ENCODE measurements at places on chromosomes 12 and 14. TPM values are rescaled to one million over a fixed set of nuclear protein-coding genes. Genes with fewer than 3 reads are reported as not detected.

GRCh38 chr12:3965046-3965445, 91.8 kb upstream of the PARP11 start:
- no peaks in the 10 kb centered on the region for H3K4me1 ChIP-seq
- H3K36me3 ChIP-seq = no peaks in the 10 kb centered on the region
- no peak overlapping the region for H3K4me3 ChIP-seq
- H3K27me3 ChIP-seq = no peaks in the 10 kb centered on the region
- no peak overlapping the region for H3K27ac ChIP-seq

DNA sequence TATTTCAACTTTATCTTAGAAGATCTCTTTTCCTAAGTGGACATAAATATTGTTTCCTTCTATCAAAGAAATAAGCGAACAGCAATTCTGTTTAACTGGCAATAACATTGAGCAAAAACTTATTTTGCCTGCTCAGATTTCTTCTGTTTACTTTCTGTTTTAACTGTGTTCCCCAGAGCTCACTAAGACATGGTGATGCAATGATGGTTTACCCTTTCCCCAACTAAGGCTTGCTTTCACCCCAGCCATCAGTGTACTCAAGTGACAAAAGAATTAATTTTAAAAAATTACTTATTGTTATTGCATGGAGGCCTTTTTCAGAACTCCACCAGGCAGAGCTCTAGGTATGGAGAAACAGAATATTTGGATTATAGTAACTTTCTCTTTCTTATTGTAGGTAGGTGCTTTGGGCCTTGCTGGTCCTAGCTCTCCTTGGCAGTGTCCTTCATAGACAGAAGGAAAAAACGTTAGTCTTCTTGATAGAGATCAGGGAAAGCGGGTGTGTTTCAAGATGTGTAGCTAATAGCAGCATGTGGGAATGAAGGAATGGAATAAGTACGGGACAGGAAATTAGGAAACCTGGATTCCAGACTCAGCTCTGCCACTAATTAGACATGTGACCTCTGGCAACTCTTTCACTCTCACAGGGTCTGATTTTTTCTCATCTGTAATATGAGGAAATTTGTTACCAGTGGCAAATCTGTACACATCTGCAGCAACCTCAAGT, 14.6 kb upstream of the DDHD1 start:
- no peak overlapping the region for H3K27ac ChIP-seq
- no peaks in the 10 kb centered on the region for H3K27me3 ChIP-seq
- no peak overlapping the region for H3K4me3 ChIP-seq
- no peak for DNase-seq

GRCh38 chr14:98325761-98326160, 946.2 kb downstream of the BCL11B start:
- H3K36me3 ChIP-seq = no peaks in the 10 kb centered on the region
- H3K27ac ChIP-seq = no peak overlapping the region
- H3K4me1 ChIP-seq = no peaks in the 10 kb centered on the region
- no peaks in the 10 kb centered on the region for H3K27me3 ChIP-seq

- H3K27ac ChIP-seq = no peak overlapping the region
- no peak overlapping the region for H3K4me3 ChIP-seq
- DNase-seq = no peak
- H3K4me1 ChIP-seq = no peaks in the 10 kb centered on the region
- H3K36me3 ChIP-seq = no peaks in the 10 kb centered on the region
- H3K27me3 ChIP-seq = no peaks in the 10 kb centered on the region
Measured at GRCh38 chr12:127052511-127053232, 1214.3 kb upstream of the TMEM132C start.

DNA sequence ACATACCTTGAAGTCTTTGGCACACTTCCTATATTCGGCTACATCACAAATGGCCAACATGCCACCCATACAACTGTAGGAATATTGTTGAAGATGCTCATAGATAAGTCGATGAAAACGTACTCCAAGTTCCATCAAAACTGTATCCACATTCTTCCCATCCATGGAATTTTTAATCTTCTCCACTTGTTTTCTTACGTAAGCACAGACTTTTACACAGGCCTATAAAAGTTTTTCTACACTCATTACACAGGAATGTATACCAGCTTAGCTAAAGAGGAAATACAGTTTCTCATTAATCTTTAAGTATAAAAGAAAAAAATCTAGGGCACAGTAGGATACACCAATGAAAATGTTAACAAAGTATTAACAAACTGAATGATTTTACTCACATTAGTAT, 59.1 kb downstream of the EXOC5 start:
- H3K4me3 ChIP-seq = no peak overlapping the region
- no peak for DNase-seq
- peaks cover 40% of the 10 kb centered on the region for H3K36me3 ChIP-seq
- H3K27me3 ChIP-seq = no peaks in the 10 kb centered on the region

DNA sequence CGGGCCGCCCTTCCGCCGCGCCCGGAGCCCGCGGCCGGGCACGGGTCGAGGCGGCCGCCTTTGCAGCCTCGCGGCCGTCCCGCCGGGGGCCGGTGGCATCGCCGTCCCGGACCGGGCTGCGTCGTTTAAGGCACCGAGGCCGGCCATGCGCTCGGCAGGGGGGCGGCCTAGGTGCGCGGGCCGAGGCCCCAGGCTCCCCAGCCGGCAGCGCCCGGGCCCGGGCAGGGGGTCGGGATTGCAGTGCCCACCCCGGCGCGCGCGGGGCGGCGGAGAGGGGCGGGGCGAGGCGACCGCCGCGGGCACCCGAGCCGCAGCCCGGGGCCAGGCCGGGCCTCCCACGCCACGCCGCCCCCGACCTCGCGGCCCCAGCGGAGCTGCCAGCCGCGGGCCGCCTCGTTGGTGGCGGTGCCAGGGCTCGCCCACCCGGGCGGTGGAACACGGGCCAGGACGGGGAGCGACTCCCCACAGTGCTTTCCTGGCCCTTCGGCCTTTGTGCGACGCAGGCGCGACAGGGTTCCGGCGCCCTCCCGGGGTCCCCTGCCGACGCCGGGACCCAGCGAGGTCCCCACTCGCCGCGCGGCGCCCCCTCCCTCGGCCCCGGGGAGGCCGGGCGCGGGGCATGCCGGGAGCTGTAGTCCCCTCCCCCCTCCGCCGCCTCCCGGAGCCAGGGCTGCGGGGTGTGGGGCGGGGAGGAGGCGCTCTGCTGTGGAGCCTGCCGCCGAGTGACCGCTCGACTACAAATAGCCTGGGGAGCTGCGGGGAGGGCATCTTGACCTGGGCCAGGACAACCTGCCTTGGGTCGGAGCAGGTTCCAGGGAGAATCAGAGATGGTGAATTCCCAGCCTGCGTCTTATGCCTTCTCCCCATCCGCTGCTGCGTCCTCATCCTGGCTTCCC, 769 bp downstream of the FKBP4 start:
- peaks cover 42% of the 10 kb centered on the region for H3K36me3 ChIP-seq
- H3K4me3 ChIP-seq = peak overlapping the region; percentile 96
- no peaks in the 10 kb centered on the region for H3K4me1 ChIP-seq
- H3K27me3 ChIP-seq = no peaks in the 10 kb centered on the region
- no peak overlapping the region for H3K27ac ChIP-seq

GRCh38 chr14:99584823-99585222, 19.2 kb downstream of the CCDC85C start:
- no peaks in the 10 kb centered on the region for H3K27me3 ChIP-seq
- no peaks in the 10 kb centered on the region for H3K36me3 ChIP-seq
- H3K4me3 ChIP-seq = no peak overlapping the region
- no peak for DNase-seq
- no peaks in the 10 kb centered on the region for H3K4me1 ChIP-seq
- H3K27ac ChIP-seq = no peak overlapping the region

DNA sequence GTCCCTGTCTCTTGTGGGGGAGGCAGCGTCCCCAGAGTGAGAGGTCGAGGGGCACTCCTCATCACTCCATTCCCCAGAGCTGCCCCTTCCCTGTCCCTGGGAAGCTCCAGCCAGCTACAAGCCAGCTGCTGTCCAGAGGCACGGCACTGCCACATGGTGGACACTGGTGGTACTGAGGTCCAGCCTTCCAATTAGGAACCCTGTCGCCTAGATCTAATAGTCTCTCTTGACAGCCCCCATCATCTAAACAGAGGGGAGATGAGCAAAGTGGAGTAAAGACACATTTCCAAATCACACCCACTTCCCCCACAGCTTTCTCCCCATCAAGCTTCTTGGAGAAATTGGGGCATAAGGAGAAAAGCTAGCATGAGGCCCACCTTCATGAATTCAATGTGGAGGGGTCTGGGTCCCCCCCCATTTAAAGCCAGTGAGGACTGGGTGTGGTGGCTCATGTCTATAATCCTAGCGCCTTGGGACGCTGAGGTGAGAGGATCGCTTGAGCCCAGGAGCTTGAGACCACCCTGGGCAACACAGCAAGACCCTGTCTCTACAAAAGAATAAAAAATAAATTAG, 2.1 kb upstream of the INHBE start:
- no peak overlapping the region for H3K27ac ChIP-seq
- H3K27me3 ChIP-seq = no peaks in the 10 kb centered on the region
- H3K4me3 ChIP-seq = no peak overlapping the region
- H3K36me3 ChIP-seq = no peaks in the 10 kb centered on the region

DNA sequence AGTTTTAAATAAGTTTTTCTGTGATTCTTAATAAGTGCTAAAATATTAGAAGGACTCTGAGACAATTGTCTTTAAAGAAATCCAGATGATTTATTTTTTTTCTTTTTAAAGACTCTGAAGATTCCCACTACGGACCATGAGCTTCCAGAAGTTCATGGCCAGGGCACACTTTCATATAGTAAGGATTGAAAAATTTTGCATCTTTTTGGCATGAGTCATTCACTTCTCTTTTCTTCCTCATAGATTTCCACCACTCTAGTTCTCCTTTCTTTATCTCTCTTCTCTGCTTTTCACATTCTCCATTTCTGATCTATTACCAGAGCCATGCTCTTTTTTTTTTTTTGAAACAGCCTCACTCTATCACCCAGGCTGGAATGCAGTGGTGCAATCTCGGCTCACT, 385.8 kb downstream of the FLRT2 start:
- H3K4me3 ChIP-seq = no peak overlapping the region
- no peak for DNase-seq
- no peak overlapping the region for H3K27ac ChIP-seq
- no peaks in the 10 kb centered on the region for H3K4me1 ChIP-seq
- H3K36me3 ChIP-seq = peaks cover 3% of the 10 kb centered on the region

GRCh38 chr12:56699020-56699661, 11.1 kb upstream of the PTGES3 start:
- no peaks in the 10 kb centered on the region for H3K4me1 ChIP-seq
- no peaks in the 10 kb centered on the region for H3K27me3 ChIP-seq
- H3K4me3 ChIP-seq = no peak overlapping the region
- DNase-seq = no peak
- H3K36me3 ChIP-seq = no peaks in the 10 kb centered on the region
- no peak overlapping the region for H3K27ac ChIP-seq

DNA sequence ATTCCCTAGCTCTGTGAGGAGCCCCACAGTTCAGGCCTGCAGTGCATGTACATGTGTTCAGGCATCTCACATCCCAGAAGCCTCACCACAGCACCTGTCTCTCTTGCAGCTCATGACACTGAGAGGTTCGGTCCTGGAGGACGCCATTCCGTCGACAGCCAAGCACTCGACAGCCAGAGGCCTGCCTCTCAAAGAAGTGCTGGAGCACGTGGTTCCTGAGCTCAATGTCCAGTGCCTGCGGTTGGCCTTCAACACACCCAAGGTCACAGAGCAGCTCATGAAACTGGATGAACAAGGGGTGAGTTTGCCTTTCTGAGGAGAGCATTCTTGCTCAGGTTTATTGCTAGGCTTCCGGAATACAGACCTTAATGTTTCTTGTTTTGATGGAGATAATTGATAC, 308.3 kb upstream of the RGS6 start:
- peaks cover 39% of the 10 kb centered on the region for H3K36me3 ChIP-seq
- no peak overlapping the region for H3K27ac ChIP-seq
- no peaks in the 10 kb centered on the region for H3K27me3 ChIP-seq
- H3K4me1 ChIP-seq = no peaks in the 10 kb centered on the region
- no peak for DNase-seq

- H3K36me3 ChIP-seq = no peaks in the 10 kb centered on the region
- H3K4me1 ChIP-seq = no peaks in the 10 kb centered on the region
- no peak overlapping the region for H3K27ac ChIP-seq
- peak; percentile 96 for DNase-seq
- no peaks in the 10 kb centered on the region for H3K27me3 ChIP-seq
Measured at GRCh38 chr12:52865090-52865944, 16.5 kb upstream of the KRT78 start.

DNA sequence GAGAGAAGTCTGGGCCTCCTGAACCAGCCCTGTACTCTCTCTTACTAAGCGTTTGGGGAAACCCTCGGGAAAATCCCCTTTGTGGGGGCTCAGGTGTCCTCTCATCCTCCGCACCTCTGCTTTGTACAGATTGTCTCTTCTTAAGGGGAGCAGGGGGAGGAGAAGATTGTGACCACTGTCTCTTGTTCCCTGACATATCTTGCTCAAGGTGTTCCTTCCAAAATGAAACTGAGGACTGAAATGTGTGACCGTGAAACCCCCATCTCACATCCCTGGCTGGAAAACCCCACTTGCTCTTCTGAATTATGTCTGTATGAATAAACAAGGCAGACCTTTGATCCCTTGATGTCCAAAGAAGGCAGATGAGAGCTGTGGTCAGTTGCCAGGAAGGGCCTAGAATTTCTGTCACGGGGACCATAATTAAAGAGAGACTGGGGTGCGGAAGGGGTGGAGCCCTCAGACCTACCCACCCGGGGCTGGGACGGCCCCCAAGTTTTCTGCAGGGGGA, 369.8 kb downstream of the AACS start:
- no peaks in the 10 kb centered on the region for H3K27me3 ChIP-seq
- H3K27ac ChIP-seq = no peak overlapping the region

DNA sequence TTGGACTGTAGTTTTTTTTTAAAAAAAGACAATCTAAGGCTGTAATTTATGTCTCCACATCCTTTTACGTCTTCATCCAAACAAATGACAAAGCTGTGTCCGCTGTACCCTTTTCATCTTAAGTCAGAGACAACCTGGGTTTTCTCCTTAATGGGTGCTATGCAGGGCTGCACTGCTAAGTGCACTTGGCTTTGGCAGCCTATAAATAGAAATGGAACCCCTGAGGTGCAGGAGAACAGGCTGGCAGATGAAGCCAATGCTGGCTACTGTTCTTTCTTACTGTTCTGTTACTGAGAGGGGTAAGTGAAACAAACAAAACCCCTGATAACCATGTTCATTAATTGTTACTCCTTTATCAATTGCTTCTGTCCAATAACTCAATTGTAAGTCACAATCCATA, 47.1 kb upstream of the KICS2 start:
- no peak overlapping the region for H3K4me3 ChIP-seq
- H3K27me3 ChIP-seq = no peaks in the 10 kb centered on the region
- no peaks in the 10 kb centered on the region for H3K36me3 ChIP-seq

- peak; percentile 69 for DNase-seq
- H3K27ac ChIP-seq = no peak overlapping the region
- H3K27me3 ChIP-seq = no peaks in the 10 kb centered on the region
- no peaks in the 10 kb centered on the region for H3K4me1 ChIP-seq
- no peaks in the 10 kb centered on the region for H3K36me3 ChIP-seq
Measured at GRCh38 chr14:21825149-21825743, 151.6 kb upstream of the OR4E1 start.

Gene LPAR5
- 0.22 TPM for total RNA-seq

Gene SMAGP
- total RNA-seq = 12.4 TPM

Gene SMCO3
- total RNA-seq = not detected

Gene LRTM2
- total RNA-seq = not detected

Gene LMNTD1
- total RNA-seq = not detected

Gene DIO2
- not detected for total RNA-seq

Gene DDX54
- 83.0 TPM for total RNA-seq

Gene NDUFB1
- total RNA-seq = 147 TPM

Gene NIN
- total RNA-seq = 15.4 TPM

Gene FBLN5
- 1.0 TPM for total RNA-seq

Gene CEP170B
- 28.8 TPM for total RNA-seq

Gene ADSS1
- 7.8 TPM for total RNA-seq

Gene MSRB3
- 1.3 TPM for total RNA-seq

Gene AHNAK2
- 2.3 TPM for total RNA-seq

Gene NUBPL
- total RNA-seq = 14.8 TPM

Gene SYT1
- 15.8 TPM for total RNA-seq

Gene SLC6A15
- total RNA-seq = 12.9 TPM

Gene GUCY2C
- total RNA-seq = 1.3 TPM

Gene MUCL1
- not detected for total RNA-seq

Gene GPRC5A
- total RNA-seq = 0.09 TPM

Measured in H9 (cell line).